ENCODE measurements at places on chromosomes 12 and 14. TPM values are rescaled to one million over a fixed set of nuclear protein-coding genes. Genes with fewer than 3 reads are reported as not detected.
A peak's percentile ranks its signal among the peaks of the same experiment; 100 is the strongest.

DNA sequence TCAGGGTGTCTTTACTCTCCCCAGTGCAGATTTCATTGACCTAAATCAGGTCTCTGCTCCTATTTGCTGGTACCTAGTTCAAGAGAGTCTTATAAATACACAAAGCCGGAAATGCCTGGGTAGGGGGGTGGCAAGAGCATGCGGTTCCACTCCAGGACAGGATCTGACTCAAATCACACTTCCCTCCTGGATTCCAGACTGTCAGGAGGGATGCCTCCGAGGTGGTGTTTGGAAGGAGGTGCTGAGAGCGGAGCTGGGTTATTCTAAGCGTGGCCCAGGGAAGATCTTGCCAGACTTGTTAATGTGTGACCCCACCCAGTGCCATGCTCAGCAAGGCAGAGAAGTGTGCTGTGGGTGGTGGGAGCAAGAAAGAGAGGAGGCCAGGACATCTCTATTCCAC is 49.8 kb downstream of the B4GALNT3 start:
- peaks cover 53% of the 10 kb centered on the region for H3K4me1 ChIP-seq
- DNase-seq, result peak; percentile 35
- no peak overlapping the region for H3K4me3 ChIP-seq
- H3K27me3 ChIP-seq, result no peaks in the 10 kb centered on the region

DNA sequence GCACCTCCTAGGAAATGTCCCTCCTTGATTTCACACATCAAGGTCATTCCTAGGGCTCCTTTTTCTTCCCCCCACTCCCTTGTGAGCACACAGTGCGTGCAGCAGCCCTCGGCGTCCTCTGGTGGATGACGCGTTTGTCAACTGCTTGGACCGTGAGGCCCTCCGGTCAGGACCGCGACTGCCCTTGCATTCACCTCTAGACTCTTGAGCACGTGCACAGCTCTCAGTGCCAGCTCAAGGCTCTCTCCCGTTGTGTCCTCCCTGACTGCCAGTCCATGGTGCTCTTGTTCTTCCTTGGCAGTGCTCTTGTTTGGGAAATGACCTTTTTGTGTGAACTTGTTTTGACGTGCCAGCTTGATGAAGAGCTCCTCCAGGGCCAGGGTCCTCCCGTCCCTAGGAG is 67.9 kb downstream of the TSPAN9 start:
- H3K27ac ChIP-seq, result no peak overlapping the region
- H3K4me1 ChIP-seq, result no peaks in the 10 kb centered on the region
- no peaks in the 10 kb centered on the region for H3K27me3 ChIP-seq
- no peaks in the 10 kb centered on the region for H3K36me3 ChIP-seq
- DNase-seq, result no peak

DNA sequence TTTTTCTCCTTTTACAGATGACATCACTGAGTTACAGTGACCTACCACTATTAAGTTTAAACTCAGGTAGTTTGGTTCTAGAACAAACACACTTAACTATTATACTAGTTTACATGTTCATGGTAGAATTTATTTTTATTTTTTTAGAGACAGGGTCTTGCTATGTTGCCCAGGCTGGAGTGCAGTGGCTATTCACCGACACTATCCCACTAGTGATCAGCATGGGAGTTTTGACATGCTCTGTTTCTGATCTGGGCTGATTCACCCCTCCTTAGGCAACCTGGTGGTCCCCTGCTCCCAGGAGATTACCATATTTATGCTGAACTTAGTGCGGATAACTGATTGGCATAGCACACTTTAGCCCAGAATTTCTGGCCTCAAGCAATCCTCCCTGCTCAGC is 66.4 kb upstream of the LTA4H start:
- H3K4me3 ChIP-seq, result no peak overlapping the region
- no peaks in the 10 kb centered on the region for H3K4me1 ChIP-seq
- H3K27me3 ChIP-seq, result no peaks in the 10 kb centered on the region
- H3K36me3 ChIP-seq, result no peaks in the 10 kb centered on the region
- H3K27ac ChIP-seq, result no peak overlapping the region

DNA sequence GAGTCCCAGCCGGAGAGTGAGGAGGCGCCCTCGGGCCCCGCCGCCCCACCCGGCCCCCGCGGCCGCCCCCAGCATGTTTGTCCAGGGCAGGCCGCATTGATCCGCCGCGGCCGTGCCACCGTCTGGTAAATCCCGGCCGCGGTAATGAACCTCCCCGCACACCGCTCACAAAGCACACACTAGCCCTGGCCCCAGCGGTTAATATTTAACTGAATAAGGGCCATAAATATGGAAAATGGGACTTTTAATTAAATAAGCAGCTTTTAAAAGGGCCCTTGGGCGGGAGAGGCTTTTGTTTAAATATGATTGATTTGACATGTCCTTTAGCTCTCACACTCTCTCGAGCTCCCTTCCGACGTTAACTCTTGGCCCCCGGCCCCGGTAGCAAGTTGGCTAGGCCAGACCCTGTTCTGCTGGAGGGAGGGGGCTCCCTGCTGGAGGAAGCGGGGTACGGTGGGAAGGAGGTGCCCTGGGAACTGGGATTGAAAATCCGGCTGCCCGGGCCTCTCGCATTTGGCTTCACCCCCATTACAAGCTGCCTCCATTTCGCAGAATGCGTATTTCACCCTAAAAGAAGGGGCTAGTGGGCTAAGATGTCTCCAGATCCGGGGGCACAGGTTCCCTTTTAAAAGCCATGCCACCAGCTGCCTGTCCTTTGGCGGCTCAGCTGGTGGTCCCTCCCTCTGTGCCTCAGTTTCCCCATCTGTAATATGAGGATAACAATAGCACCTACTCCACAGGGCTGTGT is 199.8 kb downstream of the RBM19 start:
- peak overlapping the region; percentile 41 for H3K27ac ChIP-seq
- H3K4me1 ChIP-seq, result peaks cover 32% of the 10 kb centered on the region
- DNase-seq, result peak; percentile 83
- H3K27me3 ChIP-seq, result no peaks in the 10 kb centered on the region

- H3K36me3 ChIP-seq, result no peaks in the 10 kb centered on the region
- H3K4me3 ChIP-seq, result no peak overlapping the region
- H3K4me1 ChIP-seq, result peaks cover 49% of the 10 kb centered on the region
- H3K27me3 ChIP-seq, result no peaks in the 10 kb centered on the region
Observed at GRCh38 chr12:79424109-79424721, 266.5 kb downstream of the PAWR start.

GRCh38 chr12:121829250-121829918 is 25.6 kb downstream of the SETD1B start:
- no peak overlapping the region for H3K27ac ChIP-seq
- no peak for DNase-seq
- no peaks in the 10 kb centered on the region for H3K36me3 ChIP-seq

SLC6A12 gene
- total RNA-seq, result 1.5 TPM

CCDC197 gene
- not detected for total RNA-seq

KLRC2 gene
- total RNA-seq, result not detected

All from Caco-2 (cell line).